Activated CD8-positive, alpha-beta T cell treated with anti-CD3 and anti-CD28 coated beads, Interleukin-2, amount 10 ng/mL, durations not matched to agents 7 days and 5 days (primary cell): ENCODE measurements at places on chromosomes 7 and 10. TPM values are rescaled to one million over a fixed set of nuclear protein-coding genes. Genes with fewer than 3 reads are reported as not detected.

The POLR2J2 gene
- total RNA-seq, result 20.6 TPM

The MGAM2 gene
- not detected for total RNA-seq

The EFCAB10 gene
- total RNA-seq, result not detected

The RGS10 gene
- total RNA-seq, result 166 TPM

GRCh38 chr10:132972986-132973902 lies 30.9 kb upstream of the CFAP46 start:
- no peak for DNase-seq

DNA sequence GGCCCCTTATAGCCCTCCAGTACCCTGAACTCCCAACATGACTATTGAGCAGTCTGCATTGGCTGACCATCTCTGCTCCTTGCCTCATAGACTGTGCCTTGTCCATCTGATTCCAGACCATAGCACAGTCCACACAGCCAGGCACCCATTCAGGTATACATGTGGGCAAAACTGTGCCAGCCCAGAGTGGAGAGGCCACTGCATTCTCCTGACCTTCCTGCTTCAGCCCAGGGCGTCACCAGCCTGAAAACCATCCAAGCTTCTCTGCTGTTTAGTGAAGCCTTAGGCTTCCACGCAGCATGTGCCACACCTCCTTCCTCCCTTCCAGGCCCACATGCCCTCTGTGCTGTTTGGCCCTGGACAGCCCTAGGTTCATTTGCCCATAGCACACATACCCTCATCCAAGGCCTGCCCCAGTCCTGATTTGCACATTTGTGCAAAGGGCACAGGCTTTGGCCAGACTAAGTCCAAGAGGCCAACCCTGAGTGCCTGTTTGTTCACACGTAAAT lies 10.5 kb downstream of the DDX56 start:
- no peak for DNase-seq

- no peak for DNase-seq
Observed at GRCh38 chr7:91343420-91343960, 79.3 kb downstream of the FZD1 start.

GRCh38 chr10:107164992-107165391 lies 486 bp upstream of the SORCS1 start:
- no peak for DNase-seq

DNA sequence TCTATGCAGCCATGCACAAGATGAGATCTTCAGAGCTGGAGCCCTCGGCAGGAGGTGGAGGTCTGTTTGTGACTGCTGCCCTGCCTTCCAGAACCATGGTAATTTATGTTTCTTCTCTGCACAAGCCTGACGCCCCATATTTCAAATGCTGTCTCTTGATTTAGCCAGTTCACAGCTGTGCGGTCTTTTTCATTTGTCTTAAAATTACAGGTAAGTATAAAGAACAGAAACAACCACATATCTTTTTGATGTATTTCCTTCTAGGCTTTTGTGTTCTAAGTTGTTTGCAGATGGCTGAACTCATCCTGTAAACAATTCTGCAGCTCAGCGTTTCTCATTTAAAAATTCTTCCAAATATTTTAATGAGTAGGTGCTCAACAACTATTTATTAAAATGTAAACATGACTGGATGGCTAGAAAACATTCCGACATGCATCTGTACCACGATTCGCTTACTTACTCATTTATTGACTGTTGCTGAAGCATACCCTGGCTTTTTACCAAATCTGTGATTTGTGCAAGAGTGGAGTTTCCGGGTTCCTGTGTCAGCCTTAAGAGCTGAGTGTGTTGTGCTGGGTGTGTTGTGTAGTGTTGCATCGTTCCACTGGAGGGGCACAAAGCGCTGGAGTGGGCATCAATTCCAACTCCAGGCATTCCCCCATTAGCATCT lies 58.9 kb downstream of the PIP4K2A start:
- peak; percentile 41 for DNase-seq
